Fibroblast of the conjunctiva (primary cell): ENCODE measurements at places on chromosomes 11 and 22.

DNA sequence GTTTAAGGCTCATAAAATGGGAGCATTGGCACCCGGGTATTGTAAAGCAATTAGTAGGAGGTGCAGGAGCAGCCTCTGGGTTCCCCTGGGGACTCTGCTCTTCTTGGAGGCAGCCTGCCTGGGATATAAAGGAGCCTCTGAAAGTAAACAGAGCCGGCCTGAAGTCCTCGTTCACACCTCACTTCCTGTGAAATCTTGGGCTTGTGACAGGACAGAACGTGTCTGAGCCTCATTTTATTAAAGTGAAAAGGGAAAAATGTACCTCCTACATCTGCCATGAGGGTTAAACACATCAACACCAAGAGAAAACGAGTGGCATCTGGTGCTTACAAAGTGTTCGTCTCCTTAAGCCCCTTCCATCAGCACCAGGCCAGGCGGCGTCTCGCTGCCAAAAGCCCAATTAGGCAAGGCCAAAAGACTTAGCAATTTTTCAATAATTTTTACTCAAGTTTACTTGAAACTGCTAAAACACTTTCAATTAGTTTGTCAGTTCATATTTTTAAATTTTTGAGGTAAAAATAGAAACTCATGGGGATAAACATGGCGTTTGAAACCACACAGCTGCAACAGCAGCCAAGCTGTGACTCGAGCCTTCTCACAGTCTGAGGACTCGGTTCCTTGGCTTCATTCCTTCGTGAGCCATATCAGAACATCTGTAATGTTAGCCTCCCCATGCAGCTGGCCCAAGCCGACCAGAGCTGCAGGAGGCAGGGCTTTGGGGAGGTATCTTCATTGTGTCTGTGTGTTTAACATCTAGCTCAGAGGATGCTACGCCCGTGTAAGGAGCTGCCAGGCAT, 33.6 kb downstream of the MAP6 start:
- peak; percentile 24 for DNase-seq

DNA sequence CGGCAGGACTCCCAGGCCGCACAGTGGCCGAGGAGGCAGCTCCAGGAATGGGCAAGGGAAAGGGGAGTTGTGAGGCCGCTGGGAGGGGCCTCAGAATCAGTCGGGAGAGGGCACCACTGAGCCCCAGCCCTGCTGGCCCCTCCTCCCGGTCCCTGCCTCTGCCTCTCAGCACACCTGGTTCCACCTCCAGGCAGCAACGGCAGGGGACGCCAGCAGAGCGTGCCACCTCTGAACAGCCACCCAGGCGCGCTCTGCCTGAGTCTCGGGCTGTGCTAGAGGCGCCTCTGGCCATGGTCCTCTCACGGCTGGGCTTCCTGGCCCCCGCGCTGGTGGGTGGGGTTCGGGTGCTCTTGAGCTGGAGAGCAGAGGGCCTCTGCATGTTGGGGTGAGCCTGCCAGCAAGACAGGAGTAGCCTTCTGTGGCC, 33.0 kb downstream of the MOB2 start:
- DNase-seq, result no peak

DNA sequence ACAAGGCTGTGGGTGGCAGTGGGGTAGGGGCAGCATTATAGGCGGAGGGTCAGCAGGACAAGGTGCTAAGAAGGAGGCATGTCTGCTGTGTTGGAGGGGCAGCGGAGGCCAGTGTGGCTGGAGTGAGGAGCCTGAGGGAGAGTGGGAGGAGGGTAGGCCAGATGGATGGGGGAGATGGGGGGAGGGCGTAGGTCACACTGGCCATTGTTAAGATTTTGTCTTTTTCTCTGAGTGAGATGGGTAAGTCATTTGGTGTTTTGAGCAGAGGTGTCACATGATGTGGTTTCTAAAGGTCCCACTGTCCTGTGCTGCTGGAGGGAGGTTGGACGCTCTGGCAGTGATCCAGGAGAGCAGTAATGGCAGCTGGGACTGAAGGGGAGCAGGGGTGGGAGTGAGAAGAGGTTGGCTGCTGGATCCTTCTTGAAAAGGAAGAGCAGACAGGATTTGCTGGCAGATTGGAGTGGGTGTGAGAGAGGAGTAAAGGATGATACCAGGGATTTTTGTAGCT, 9.8 kb downstream of the PPP6R3 start:
- DNase-seq, result no peak

DNA sequence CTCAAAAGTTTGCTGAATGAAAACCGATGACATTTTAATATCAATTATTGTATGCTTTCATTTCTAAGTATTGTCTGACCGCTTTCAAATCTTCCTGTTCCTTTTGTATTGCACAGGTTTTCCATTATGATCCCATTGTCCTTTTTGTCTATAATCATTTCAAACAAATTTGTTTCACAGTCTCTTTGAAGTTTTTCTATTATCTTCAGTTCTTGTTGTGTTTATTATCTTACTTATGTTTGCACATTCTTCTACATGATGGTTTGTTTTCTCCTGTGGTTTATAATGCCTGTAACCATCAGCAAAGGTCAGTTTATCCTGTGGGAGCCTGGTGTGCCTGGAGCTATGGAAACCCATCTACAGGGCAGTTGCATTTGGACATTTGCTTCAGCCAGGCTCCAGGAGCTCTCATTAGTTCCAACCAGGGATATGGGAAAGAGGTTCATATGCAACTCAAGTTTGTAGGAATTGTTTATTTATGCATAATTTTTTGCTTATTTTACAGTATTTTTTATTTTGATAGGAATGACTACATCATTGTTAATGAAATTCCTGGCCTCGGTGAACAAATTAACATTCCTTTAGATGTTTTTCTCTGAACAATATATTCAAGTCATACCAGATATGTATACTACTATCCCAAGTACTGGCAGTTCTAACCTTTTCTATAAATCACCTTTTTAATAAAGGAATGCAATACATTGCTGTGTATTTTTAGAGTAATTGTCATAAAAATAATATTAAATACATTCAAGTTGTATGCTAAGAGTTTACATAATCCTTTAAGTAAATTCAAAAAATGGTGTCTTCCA, 179.2 kb downstream of the SBF2 start:
- no peak for DNase-seq

DNA sequence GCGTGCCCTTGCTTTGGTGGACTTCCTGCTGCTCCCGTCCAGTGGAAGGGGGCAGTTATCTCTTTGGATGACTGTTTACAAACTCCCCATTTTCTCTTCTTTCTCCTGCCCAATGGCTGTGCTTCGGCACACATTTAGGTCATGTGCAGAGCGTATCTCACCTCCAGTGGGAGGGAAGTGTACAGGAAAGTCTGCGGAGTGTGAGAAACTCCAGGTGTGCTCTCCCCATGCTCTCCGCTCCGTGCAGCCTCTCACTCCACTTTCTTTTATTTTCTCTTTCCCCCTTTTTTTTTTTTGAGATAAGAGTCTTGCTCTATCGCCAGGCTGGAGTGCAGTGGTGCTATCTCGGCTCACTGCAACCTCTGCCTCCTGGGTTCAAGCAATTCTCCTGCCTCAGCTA, 11.9 kb upstream of the TEF start:
- DNase-seq, result no peak

- DNase-seq, result no peak
These were observed 252.6 kb downstream of the BRD1 start for GRCh38 chr22:49574881-49575702.

- no peak for DNase-seq
These were observed 41.5 kb downstream of the OR4D9 start for GRCh38 chr11:59552844-59553243.

- DNase-seq, result no peak
These were observed 61.8 kb downstream of the CD82 start for GRCh38 chr11:44627165-44627789.

GRCh38 chr22:37187891-37188761, at the start of gene C1QTNF6:
TSS of gene C1QTNF6 (minus strand) at chr22:37188247. CDS start at chr22:37188213, 34 bp downstream.
- DNase-seq, result no peak

DNA sequence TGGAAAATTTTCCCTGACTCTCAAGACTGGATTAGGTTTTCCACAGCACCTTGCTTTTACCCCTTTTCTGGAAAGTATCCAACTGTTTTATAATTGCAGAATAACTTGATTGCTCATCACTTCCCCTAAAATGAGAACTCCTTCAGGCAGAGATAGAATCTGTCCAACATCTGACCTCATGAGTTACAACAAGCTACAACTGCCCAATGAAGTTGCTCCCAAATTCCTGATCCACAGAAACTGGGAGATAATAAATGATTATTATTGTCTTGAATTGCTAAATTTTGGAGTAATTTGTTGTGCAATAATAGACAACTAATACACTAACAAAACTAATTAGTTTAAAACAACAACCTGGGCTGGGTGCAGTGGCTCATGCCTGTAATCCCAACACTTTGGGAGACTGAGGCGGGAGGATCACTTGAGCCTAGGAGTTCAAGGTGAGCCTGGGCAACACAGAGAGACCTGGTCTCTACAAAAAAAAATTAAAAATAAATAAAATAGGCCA, 10.0 kb upstream of the CCDC83 start:
- no peak for DNase-seq

DNA sequence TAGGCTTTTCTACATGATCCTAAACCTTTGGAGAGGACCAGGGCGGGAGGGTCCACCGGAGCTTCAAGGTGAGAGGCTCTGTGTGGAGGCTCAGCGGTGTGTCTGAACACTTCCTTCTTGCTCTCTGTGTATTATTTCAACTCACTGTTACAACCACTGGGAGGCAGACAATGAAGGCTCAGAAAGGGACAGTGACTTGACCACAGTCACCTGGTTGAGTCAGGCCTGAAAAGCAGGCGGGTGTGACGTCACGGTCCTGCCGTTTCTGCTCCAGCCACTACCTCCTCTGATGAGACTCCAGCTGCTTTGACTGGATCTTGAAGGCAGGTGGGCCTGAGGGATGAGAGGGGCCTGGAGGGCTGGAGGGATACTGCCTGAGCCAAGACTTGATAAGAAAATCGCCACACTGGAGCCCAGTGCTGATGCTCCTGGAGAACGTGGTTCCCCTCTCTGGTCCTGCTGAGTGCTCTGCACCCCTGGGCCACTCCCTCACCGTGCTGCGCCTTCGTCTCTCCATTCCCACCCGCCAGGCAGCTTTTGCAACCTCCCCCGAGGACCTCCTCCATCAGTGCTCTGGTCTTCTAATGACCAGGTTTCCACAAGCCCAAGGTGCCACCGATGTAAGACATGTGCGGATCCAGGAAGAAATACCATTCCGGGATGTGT, 27.9 kb downstream of the KCNC1 start:
- no peak for DNase-seq

DNA sequence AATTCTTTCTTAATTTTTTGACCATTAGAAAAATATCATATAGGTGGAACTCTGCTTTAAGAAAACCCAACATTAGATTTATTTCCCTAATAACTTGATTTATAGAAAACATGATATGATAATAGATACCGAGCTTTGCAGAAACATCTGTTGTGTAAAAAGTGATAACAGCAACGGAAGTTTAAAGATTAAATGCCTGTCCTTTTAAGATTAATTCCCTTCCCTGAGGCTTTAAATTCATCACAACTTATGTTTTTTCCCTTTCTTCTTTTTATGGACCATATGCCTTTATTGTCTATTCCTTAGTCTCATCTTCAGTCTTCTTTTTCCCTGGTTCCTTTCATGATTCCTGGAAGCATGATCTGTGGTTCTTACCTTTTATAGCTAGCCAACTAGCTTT, 1.9 kb downstream of the USP47 start:
- no peak for DNase-seq

GRCh38 chr22:39656495-39657490, 86.2 kb downstream of the CACNA1I start:
- no peak for DNase-seq

DNA sequence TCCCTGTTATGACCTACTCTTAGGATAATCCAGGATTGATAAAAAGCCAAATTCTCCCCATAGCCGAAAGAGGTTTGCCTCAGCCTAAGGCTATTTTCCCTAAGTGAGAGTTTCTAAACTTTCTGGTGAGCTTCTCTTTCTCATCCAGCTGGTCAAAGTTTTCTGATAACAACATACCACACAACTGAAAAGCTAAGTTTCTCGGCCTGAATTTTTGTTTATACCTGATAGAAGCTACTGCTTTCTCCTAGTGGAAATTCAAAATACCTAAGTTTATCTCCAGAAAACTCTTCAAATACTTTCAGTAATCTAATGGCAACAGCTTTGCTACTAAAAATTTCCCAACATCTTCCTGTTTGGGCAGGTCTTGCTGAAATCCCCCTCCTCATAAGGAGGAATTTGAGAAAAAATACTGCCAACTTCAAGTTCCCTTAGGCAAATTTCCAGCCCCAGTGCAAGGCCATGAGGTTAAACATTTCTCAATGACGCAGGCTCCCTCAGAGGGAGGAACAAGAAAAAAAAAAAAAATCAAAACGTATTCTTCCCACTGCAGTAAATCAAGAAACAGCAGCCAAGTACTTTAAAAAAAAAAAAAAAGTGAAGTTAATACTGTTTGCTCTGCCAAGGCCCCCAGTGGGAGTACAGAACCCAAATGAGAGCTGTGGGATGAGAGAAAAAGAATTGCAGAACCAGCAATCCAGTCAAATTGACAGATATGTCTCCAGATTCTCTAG, 127.0 kb downstream of the MRTFA start:
- DNase-seq, result peak; percentile 83
